Kidney epithelial cell (primary cell): ENCODE measurements at places on chromosomes 7 and 10. TPM values are rescaled to one million over a fixed set of nuclear protein-coding genes. Genes with fewer than 3 reads are reported as not detected.

GRCh38 chr10:17003651-17004286, 125.8 kb downstream of the CUBN start:
- no peak for DNase-seq

GRCh38 chr7:7228472-7228871, 46.1 kb downstream of the C1GALT1 start:
- no peak for DNase-seq

DNA sequence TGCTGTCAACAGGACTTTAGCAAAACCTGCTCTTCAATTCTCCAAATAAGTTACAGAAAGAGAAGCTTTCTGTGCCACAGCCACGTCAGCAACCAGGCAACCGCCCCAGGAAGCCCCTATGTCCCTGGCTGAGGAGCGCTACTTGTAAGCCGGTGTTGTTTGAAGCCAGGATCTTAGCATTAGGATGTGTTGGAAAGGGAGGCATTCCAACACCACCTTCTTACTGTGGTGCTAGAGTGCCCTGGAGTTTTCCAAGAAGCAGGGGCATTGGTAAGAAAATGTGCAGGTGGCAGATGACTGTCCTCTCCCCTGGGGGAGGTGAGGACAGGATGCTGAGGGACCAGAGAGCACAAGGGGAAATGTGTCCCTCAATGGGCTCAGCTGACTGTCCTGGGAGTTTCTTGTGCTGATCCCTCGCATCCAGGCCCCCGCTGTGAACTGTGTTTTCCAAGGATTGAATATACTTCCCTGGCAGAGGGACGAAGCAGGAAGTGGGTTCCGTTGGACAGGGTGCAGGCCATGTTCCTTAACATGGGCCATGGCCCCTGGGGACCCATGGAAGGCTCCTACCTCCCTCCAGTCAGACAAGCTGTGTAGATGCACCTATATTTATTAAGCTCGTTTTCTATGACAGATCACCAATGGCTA, 139.6 kb upstream of the GDF10 start:
- no peak for DNase-seq

DNA sequence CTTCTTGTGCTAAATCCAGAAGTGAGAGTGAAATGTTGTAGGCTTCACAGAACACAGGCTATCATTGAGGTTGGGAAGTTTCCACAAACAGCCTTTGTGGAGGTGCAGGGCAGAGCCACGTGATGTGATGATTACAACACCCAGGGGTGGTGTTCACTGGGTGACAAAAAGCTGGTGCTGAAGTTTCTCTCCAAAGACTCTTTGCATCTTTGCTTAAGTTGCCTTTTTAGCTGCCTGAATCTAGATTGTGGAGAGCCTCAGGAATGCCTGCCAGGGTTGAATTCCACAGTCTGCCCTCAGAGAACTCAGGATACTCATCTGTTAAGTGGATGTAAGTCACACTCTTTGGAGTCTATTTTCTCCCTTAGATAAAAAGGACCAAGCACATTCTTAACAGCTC, 56.3 kb downstream of the PLXNA4 start:
- DNase-seq: no peak

Gene PAPOLB
- 0.13 and 0.14 TPM in 2 replicates for total RNA-seq

Gene PEX1
- total RNA-seq: 14.7 and 18.3 TPM in 2 replicates

Gene SLC16A12
- 0.75 and 0.96 TPM in 2 replicates for total RNA-seq

DNA sequence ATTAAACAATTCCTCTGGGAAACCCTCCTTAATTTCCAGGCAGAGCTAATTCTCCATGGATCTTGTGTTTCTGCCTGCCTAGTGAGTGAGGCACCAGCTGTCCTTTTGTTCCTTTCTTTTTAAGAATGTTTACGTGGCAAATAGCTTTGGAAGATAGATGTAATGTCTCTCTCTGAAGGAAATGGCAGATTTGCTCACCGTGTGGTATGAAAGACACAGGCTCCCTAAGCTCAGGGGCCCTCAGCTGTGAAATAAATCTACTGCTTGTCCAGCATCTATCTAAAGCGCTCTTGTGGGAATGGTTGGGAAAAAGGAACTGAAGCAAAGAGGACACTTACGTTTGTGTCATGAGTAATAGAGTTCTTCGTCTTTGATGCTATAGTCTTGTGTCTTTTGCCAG, 64.6 kb downstream of the FAS start:
- no peak for DNase-seq
